Stimulated activated naive CD4-positive, alpha-beta T cell (primary cell): ENCODE measurements at places on chromosomes 7 and 10.

GRCh38 chr10:14328881-14329672 lies 1.6 kb downstream of the FRMD4A start:
- no peak for DNase-seq

- DNase-seq = no peak
Observed at GRCh38 chr7:108634036-108634435, 64.4 kb downstream of the DNAJB9 start.

DNA sequence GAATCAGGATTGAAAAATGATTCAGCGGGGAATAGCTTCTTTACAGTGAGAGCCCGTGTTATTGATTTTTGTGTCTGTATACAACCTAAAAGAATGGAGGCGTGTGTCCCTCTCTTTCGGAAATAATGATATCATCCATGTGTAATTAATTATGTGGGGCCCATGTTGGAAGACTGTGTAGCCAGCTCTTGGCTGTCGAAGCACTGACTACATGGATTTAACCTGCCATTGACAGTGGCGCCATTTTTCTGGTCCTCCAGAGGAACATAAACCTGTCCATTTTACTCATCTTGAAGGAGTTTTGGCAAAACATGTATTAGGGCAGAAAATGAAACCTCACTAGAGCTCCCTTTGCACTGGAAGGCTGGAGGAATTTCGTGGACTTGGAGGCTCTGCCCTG lies 119.6 kb downstream of the ITIH5 start:
- DNase-seq = no peak

- DNase-seq = peak; percentile 85
Observed at GRCh38 chr10:91162495-91163268, 57.8 kb upstream of the PCGF5 start.

DNA sequence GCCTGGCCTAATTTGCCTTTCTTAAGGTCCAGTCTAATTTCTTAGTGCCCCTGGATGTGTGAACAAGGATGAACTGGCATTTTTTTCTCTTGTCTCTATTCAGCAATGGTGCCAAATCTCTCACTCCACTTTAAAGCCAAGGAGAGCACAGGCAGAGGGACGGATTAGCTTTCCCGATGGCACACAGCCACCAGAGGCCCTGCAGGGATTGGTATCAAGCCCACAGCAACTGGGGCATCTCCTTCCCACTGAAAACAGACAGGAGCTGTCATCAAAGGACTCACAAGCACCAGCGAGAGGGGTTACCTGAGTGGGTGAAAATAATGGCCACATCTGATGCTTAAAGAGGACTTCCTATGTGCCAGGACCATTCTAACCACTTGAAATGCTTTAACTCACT lies 83.1 kb downstream of the ITIH5 start:
- DNase-seq = no peak

DNA sequence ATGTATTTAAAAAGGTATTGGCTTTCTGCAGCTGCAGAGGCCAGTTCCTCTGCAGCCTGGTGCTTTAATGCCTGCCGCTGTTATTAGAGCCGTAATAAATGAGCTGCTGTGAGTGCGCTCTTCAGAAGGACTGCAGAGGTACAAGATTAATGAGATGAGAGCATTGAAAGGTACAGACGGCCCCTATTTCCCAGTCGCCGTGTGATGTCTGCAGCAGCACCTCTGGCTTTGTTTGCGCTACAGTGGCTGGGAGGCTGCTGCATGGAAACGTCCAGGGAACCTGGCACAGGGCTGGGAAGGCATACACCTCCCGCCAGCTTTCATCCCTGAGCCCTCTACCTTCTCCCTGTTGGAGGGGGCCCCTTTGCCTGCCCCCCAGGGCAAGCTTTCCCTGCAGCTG lies 383.8 kb upstream of the ZMIZ1 start:
- DNase-seq = no peak

- no peak for DNase-seq
Observed at GRCh38 chr7:47488201-47488968, 93.5 kb downstream of the TNS3 start.

DNA sequence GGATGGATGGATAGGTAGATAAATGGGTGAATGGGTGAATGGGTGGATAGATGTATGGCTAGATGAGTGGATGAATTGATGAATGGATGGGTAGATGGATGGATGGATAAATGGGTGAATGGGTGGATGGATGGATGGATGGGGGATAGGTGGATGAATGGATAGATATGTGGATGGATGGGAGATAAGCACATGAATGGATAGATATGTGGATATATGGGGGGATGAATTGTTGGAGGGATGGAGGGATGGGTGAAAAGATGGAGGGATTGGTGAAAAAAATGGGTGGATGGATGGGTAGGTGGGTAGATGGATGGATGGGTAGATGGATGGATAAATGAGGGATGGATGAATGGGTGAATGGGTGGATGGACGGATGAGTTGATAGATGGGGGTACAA lies 196.4 kb downstream of the FRMD4A start:
- DNase-seq = no peak

DNA sequence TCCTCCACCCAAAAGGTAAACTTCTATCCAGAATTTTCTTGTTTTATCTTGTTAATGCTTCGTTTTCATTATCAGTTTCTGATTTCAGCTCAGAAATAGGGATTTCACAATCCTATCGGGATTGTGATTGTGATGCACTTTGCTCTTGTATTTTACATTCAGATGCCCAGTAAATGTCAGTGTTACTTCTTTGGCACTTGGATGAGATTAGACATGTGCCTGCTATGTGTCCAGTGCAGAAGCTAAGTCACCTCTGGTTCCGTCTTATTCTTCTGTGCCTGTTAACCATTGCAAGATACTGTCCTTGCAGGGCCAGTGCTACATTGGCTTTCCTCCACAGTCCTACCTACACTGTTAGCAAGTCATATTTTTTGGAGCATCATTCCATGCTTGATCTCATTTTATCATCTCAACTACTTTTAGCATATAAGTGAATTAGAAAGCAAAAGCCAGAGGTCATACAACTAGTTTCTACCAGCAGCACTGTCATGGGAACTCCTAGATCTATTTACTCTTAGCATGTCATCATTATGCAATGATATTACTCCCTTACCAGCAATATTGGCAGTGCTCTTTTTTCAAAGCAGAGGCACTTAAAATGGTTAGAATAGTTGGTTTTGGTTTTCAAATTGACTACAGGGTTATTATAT lies 26.7 kb downstream of the ZNF277 start:
- DNase-seq = no peak

GRCh38 chr7:36202398-36202797 lies 49.3 kb downstream of the EEPD1 start:
- DNase-seq = no peak

- DNase-seq = no peak
Observed at GRCh38 chr7:101109368-101109767, 17.5 kb upstream of the SERPINE1 start.

DNA sequence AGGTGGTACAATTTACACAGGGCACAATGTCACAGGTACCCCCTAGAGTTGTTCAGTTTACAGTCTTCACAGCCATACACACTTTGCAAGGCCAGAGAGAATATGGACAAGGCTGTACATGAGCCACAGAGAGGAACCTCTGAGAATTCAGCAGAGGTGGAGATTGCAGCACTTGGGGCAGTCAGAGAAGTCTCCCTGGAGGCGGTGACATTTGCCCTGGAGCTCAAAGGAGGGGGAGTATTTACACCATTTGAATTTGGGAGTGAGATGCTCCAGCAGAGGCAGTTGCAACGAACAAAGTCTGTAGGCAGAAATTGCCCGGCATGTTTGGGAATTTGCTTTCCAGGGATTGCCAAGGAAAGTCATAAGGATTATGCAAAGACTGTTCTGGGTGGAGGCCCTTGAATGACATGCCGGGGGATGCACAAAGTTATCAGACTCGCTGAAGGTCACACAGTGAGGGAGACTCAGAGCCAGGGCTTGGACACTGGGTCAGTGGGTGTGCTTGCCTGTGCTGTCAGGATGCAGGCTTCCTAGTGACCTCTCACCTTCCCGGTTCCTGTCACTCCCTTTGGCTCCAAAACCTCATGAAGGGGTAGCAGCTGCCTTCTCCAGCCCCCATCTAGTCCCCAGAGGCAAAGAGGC lies 160.7 kb upstream of the PCBD1 start:
- DNase-seq = no peak

DNA sequence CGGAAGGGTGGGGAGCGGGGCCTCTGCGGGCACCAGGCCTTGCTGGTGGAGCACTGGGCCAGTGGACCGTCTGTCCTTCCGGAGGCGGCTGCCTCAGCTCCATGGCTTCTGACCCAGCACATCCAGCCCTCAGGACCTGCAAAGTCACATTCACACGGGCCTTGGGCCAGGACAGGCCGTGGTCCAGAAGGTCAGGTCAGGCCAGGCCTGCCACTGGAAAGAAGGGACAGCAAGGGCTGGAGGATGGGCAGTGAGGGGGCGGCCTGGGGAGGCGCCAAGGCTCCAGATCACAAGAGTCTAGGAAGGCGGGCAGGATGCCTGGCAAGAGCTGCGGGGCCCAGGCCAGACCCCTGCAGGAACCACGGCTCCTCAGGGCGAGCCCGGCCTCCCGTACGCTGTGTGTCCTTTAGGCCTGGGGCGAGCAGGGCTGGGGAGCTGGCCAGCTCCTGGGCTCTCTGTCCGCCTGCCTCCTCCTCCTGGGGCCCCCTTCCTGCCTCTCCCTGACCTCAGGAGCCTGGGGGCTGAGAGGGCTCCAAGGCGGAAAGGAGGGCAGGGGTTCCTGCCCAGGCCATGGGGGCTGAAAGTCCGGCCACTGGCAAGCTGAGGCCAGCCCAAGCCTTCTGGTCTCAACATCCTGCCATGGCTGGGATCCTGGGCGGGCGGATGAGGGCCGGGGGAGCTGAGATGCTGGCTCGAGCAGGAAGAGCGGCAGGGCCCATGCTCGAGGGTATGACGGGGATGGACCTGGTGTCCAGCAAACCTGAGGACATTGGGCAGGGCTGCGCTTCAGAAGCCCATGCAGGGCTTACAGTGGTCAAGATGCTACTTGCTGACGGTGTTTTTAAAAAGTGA lies 225.8 kb downstream of the ELFN1 start:
- DNase-seq = no peak

- DNase-seq = no peak
Observed at GRCh38 chr7:156039971-156040677, 227.9 kb upstream of the SHH start.

DNA sequence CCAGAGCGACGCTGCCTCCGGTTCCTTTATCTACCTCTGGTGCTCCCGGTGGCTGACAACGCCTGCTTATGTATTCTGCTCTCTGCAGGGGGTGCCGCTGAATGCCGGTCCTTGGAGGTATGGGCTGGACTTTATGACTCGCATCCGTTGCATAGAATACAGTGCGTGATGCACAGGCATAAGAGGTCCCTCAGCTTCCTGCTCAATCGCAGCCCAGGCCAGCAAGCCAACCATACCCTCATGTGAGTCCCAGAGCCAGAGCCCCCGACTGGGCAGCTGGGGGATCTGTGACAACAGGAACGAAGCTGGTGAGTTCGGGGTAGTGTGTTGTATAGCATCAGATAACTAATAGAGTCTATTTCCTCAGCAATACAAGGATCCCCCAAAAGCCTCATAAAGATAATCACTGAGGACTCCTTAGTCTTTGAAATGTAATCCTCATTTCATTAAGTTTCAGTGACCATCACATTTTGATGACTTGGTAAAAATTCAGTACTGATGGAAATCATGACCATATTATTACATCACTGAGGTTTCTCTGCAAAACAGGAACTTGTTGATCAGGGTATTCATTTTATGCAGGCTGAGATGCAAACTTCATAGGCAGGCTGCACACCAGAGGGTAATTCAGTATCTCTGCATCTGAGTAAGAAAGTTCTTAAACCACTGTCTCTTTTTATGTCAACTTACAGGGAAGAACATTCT lies 607.8 kb downstream of the PTPRN2 start:
- DNase-seq = no peak

- DNase-seq = no peak
Observed at GRCh38 chr10:77842652-77843212, 83.8 kb downstream of the DLG5 start.

DNA sequence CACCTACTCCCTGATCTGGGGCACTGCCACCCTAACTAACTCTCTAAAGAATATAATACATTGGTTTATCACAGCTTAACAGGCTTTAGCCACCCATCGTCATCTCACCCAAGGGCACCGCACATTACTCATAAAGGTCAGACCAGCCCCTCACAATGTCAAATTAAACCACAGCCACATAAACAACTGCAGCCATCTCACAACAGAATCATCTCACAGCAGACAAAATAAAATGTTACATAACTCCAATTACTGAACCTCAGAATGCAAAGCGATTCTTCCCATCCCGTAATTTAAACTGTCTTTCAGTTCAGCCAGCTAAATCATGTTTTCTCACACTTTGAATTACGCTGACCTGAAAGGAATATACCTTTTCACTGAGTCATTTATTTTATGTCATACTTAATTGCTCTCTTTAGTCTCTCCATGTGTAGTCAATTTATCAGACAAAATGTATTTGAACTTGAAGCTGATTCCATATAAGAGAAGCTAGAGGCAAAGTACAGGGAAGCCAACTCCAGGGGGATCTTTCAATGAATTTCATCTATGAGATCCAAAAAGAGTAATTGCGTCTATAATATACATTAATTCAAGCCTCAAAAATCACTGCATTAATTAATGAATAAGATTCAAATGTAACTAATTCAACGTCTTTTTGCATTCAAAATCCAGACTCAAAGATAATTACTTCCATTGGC lies 96.9 kb upstream of the NEBL start:
- DNase-seq = no peak

DNA sequence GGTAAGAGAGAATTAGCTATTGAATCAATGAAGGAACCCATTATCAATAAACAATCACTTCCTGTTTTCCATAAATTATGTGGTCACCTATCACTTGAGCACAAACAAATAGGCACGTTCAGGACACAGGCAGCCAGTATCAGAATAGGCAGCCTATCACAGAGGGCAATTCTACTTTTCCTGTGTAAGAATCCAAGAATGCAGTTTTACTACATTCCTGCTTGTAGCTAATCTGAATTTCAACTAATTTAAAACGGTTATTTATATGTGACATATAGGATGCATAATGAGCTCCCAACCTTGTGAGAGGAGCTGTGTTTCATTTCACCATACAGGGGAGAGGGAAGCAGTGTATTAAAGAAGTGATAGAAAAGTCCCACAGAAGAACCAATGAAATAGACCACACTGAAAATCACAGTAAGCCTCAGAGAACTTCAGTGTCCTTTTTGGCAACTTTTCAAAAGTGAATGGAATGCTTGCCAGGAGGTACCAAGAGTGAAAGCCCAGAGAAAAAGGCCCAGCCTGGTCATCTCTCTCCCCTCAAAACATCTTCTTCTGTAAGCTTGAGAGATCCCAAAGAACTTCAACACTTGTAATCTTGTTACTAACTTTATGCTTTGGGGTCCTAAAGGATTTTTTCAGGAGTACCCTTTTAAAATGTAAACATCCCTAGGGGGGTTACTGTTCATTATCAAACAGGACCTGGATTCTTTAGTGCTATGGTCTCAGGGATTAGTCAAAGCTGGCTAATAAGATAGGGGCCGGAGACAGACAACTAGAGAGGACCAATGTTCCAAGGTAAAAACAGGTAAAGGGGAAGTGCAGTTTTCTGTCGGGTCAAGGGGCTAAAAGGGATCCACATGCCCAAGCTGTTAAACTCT lies 1.3 kb downstream of the IMMP2L start:
- no peak for DNase-seq

GRCh38 chr10:77172086-77172485 lies 465.5 kb downstream of the KCNMA1 start:
- DNase-seq = no peak

GRCh38 chr7:27640884-27641574 lies 21.7 kb downstream of the HIBADH start:
- no peak for DNase-seq
